Activated T-cell treated with anti-CD3 and anti-CD28 coated beads for 4 hours (primary cell): ENCODE measurements at places on chromosomes 3 and 15.

GRCh38 chr3:190094160-190094718 is 26.5 kb downstream of the P3H2 start:
- DNase-seq = no peak

DNA sequence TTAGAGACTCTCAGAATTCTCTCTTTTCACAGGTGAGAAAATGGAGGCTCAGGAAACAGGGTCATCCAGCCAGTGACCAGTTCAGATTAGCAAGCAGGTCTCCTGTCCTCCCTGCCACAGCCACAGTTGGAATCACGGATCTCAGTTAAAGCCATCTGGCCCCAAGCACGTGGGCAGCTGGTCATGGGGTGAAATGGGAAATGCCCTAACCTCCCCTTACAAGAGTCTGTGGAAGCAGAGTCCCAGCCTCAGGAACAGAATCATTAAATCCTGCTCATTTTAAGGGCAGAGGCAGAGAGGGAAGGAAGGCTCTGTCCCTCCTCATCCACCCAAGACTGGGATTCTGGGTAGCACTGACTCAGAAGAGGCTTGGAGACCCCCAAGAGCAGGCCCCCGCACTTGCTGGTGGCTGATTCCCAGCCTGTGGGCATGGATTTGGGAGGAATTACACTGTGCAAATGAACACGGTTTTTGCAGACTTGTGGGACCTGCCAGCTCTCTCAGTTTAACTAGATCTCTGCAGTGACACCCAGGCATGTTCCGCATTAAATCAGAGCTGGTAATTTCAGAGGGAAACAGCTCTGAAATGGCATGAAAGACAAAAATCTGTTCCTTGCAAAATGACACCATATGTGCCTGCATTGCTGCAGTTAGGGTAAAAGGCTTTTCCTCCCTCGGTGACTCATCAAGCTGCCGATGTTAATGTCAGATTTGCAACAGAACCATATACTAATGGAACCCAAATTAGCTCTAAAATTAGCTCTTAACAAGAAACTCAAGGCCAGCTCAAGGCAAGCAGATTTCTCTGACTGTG is 89.0 kb downstream of the BDH1 start:
- DNase-seq = no peak

DNA sequence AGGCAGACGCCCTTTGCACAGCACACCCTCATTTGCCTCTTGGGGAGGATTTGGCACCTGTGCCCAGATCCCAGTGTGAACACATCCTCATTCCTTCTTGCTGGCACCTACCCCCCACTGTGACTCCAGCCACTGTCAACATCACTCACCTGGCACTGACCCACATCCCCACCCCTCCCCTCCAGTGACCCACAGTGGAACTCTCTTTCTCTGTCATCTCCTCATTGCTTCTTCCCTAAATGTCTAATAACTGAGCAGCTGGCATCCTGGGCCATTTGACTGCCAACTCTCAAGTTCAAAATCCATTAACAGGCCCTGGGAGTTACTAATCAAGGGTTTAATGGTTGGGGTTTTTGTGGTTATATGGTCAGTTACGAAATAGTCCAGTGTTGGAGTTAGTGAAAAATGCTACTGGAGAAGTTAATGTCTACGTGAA is 14.4 kb downstream of the SNAPC5 start:
- DNase-seq = no peak

GRCh38 chr3:14725564-14726440 is 50.9 kb downstream of the C3orf20 start:
- DNase-seq = no peak

DNA sequence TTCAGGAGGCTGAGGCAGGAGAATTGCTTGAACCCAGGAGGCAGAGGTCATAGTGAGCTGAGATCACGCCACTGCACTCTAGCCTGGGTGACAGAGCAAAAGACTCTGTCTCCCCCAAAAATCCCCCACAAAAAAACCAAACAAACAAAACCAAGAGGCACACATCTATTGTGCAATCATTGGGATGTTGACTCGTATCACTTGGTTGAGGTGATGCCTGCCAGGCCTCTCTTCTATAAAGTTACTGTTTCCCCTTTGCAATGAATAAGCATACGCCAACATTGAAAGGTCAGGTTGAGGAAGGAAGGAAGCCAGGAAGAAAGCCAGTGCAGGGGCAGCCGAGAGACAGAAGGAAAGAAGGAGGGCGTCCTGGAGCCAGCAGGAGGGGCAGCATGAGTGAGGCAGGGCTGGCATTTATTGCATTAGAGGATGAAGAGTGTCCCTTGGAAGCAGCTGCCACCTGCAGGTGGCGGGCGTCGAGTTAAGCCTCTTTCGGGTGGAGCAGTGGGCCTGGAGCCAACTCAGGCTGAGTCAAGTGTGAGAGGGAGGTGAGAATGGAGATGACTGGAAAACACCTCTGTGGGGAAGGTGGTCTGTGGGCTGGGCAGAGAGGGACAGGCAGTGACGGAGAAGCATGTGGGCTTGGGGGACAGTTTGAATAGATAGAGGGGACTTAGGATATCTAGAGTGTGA is 8.3 kb upstream of the CSPG4 start:
- DNase-seq = no peak

DNA sequence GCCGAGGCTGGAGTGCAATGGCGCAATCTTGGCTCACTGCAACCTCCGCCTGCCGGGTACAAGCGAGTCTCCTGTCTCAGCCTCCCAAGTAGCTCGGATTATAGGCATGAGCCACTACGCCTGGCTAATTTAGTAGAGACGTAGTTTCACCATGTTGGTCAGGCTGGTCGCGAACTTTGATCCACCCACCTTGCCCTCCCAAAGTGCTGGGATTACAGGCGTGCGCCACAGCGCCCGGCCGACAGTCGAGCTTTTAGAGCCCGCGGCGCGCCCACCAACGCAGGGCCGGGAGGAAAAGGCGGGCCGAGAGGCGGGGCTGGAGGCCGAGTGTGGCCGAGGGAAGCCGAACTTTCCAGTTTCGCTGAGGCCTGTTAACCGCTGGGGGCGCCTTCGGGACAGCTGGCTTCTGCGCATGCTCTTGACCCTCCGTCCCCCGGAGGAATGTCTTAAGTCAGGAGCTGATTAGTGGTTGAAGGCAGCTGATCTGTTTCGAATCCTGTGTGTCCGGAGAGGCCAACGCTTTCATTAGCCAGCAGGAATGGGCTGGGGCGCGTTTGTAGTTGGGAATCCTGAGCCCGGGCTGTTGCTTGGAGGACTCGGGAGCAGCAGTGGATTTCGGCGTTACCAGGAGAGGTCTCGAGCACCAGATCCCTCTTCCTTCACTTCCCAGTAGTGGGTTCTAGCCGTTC is 10.0 kb downstream of the RPLP1 start:
- peak; percentile 88 for DNase-seq

GRCh38 chr3:149969110-149969939 is 1.4 kb downstream of the PFN2 start:
- DNase-seq = no peak

- DNase-seq = no peak
These were observed 134.8 kb downstream of the FBLN2 start for GRCh38 chr3:13683772-13684171.

- peak; percentile 85 for DNase-seq
These were observed 1.4 kb downstream of the LMOD3 start for GRCh38 chr3:69120879-69121464.

GRCh38 chr15:76162784-76163456 is 103.1 kb downstream of the TMEM266 start:
- DNase-seq = no peak

GRCh38 chr3:73140772-73141442 is 79.4 kb downstream of the EBLN2 start:
- DNase-seq = no peak

- no peak for DNase-seq
These were observed 44.4 kb downstream of the IL1RAP start for GRCh38 chr3:190558316-190558715.

DNA sequence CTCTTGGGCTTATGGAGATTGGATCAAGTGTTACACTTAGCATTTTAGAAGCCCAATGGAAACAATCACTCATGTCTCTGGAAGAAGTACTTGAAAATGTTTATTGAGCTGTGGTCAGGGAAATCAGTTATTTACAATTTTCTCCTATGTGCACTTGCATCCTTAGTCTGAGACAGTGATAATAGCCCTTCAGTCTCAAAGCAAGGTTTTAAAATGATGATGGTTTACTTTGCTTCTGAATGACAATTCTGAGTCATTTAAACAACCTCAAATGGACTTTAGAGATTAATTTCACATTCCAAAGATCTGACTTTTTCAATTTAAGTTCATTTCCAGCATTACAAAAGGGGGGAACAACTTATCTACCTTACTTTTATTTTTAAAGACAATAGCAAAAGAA is 20.1 kb downstream of the TIPARP start:
- DNase-seq = no peak

GRCh38 chr3:69604735-69605450 is 134.4 kb upstream of the MITF start:
- no peak for DNase-seq

- no peak for DNase-seq
These were observed 101.2 kb downstream of the ST8SIA2 start for GRCh38 chr15:92494806-92495336.

DNA sequence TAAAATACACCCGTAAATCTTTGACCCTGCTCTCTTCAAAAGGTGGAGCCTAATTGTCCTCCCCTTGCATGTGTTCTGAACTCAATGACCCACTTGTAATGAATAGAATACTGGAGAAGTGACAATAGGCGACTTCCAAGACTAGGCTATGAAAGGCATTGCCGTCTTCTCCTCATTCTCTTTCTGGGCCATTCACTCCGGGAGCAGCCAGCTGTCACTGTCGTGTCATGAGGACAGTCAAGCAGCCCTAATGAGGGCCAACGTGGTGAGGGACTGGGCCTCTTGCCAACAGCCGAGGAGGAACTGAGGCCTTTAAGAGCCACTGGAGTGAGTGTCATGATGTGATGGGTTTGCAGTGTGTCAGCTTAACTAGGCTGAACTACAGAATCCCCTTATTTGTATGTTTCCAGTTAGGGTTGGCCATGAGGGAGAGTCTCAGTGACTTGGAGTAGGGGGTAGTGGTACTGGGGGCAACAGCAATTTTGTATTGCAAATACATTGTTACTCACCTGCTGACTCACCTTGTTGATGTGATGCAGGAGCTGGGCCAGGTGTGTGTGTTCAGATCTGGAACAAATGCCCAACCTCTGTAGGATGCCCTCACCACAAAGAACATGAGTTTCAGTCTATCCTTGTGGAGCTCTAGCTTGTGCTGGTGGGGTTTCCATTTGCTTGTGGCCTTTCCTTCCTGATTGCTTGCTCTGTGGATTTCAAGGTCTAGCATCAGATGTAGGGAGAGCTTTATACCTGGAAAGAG is 188.5 kb upstream of the PROK2 start:
- no peak for DNase-seq

GRCh38 chr3:69462826-69463100 is 76.9 kb upstream of the FRMD4B start:
- no peak for DNase-seq

DNA sequence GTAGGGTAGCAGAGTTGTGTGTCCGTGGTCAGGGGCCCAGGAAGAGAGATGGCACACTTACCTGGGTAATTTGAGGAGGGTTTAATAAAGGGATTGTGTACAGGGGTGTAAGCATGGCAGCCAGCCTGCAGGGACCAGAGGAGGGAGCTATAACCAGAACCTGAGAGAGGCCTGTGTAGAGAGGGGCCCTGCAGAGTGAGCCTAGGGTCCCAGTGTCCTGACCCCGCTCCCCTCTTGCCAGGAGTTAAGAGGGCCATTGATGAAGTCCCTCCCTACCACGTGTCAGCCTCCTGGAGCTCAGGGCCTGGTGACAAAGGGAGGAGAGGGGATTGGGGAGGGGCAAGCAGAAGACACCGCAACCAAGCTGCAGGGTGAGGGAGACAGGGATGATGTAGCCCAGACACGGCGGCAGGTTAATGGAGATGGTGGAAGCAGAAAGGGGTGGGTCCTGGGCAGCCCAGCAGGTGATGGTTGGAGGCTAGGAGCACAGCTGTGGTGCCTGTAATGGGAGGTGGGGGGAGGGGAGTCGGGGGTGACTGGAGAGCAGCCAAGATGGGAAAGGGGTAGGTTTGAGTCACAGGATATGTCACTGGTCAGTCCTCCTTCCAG is 165.4 kb upstream of the TOPAZ1 start:
- no peak for DNase-seq

DNA sequence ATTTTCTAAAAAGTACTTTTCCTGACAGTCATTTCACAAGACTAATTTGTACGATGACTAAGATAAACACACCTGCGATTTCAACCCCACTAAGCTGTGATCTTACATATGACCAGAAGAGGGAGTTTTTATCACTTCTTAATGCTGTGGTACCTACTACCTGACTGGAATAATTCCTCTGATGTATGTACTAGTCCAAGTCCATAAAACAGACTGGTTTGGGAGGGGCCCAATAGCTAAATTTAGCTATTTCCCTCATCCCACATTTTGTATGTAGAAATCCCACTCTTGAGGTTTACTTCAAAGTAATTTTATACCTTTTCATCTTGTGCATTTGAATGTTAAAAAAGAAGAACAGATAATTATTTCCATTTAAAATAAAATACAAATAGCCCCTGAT is 49.7 kb upstream of the SCAANT1 start:
- DNase-seq = no peak
